Cortex of kidney (tissue), 1 donor: ENCODE measurements at places on chromosomes 7 and 10.

- no peak for DNase-seq
These were observed 35.6 kb upstream of the ADAM12 start for GRCh38 chr10:126423732-126424491.

GRCh38 chr10:103768345-103768744 lies 87.0 kb downstream of the SH3PXD2A start:
- no peak for DNase-seq

DNA sequence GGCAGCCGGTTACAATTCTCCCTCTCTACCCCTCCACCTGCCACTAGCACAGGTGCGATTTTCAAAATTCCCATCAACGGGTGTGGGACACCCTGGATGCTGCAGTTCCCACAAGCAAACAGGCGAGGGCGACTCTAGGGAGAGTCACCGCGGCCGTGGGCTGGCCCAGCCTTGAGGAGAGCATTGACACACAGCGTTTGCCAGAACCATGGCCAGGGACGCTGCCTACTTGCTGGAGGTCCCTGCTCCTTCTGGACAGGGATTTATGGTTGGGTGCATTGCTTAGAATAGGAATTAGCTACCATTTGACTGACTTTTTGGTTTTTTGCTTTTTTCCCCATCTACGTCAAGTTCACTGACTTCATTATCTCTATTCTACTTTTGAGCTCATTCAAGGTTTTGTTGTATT lies 19.0 kb upstream of the CLDN4 start:
- no peak for DNase-seq

DNA sequence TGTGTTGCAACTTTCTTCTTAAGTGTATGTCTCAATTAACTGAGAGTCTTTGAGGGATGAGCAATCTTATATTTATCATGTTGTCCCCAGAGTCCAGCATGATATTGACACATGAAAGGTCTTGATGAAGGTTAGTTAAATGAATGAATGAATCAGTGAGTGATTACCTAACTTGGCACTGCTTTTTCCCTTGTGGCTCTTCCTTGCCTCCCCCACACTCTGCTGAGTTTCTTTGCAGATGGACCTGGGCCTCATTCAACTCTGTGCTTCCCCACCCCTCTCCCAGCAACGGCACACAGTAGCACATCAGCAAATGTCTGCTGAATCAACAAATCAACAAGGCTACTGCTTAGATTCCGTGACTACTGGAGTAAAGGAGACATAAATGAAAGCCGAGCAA lies 235.1 kb upstream of the CXCL12 start:
- no peak for DNase-seq

- no peak for DNase-seq
These were observed 27.7 kb upstream of the AMPH start for GRCh38 chr7:38658921-38659320.

DNA sequence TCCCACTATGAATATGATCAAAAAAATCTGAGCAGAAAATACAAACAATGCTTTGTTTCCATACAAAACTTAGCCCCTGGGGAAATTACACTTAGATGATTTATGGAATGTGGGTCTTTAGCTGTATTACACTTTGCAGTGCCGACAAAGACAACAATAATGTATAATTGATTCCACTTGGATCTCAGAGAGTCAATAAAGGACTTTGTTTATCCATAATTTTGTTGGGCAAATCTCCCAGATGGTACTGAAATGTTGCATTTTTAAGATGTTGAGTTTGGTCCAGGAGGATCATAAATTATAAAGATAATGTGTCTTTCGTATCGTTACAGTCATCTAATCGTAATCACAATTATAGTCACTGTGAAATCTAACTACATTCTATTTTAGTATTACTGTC lies 66.9 kb upstream of the DOCK1 start:
- DNase-seq: no peak

GRCh38 chr10:3261921-3262320 lies 89.3 kb upstream of the PITRM1 start:
- no peak for DNase-seq

DNA sequence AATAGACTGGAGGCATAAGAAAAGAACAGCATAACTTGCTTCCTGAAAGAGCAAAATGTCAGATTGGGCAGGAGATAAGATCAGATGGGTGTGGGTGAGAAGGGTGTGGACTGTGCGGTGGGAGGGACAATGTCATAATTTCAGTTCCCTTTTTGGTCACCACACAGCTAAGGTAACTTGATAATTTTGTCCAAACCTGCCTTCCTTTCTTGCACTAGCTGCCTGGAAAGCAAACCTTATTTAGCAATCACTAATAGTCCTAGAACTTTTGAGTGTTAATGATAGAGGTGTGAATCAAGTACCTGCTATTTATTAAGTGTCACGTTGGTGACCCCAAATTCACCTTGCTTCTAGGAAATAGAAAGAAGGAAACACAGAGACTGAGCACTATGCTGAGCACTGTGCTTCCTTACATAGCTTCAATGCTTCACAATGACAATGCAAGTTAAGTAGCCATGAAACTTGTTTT lies 72.4 kb upstream of the SP4 start:
- no peak for DNase-seq

GRCh38 chr10:73493781-73494180 lies 2.0 kb downstream of the PPP3CB start:
- no peak for DNase-seq

DNA sequence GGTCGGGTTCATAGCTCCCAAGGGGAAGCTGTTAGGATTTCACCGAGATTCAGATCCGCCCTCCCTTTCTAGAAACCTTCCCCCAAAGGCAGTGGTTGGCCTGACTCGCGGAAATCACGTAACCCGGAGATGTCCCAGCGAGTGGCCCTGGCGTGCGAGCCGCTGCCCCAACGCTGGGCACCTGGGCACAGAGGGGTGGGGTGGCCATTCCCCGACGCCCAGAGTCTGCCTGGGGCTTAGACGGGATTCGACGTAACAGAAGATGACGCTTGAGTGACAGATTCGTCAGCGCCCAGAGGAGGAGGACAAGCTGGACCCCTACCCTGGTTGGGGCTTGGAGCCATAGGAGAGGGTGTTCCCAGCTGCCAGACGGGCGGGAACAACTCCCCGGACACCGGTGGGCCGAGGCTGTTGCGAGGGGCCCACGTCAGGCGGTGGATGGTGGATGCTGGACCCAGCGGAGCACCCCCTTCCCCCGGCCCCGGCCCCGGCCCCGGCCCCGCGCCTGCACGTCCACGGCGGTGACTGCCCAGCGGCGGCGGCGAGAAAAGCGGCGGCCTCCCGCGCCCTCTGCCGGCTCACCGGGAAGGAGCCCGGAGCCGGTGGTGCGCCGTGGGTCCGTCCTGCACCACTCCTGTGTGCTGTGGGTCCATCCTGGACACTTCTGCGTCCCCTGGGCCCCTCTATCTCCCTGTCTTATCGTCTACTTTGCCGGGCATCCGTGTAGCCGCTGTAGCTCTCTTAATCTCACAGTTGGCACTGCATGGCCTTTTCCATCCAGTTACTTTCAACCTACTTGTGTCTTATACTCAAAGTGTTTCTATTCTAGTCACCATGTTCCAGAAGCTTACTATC lies 35.4 kb upstream of the KNDC1 start:
- no peak for DNase-seq

GRCh38 chr7:150992833-150993302 lies 2.1 kb downstream of the NOS3 start:
- DNase-seq: no peak

GRCh38 chr7:40760293-40760964 lies 625.6 kb downstream of the SUGCT start:
- DNase-seq: no peak

GRCh38 chr10:46557319-46558121 lies 1.1 kb upstream of the GPRIN2 start:
- no peak for DNase-seq

DNA sequence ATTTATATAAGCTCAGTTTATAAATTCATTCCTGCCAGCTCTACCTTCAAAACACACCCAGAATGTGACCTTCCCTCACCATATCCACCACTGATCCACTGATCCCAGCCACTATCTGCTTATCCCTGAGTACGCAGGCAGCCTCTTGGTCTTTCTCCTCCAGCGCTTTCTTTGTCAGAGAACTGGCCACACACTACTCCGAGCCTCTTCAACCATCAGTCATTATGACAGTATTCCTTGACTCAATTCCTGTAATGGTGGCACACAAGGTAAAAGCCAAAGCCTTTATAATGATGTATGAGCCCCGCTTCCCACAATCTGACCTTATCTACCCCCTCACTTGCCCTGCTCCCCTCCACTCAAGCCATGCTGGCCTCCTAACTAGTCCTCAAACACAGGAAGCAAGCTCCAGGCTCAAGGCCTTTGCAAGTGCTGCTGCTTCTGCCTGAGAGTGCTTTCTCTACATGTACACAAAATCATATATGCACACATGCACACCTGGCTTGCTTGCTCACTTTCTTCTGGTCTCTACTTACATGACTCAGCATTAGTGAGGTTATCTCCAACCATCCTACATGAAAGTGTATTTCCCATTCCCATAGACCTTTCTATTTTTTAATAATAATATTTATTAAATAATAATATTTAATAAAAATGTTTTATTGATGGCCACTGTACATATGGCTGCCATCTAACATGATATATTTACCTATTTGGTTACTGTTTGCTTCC lies 150.4 kb upstream of the FEZF1 start:
- DNase-seq: no peak

DNA sequence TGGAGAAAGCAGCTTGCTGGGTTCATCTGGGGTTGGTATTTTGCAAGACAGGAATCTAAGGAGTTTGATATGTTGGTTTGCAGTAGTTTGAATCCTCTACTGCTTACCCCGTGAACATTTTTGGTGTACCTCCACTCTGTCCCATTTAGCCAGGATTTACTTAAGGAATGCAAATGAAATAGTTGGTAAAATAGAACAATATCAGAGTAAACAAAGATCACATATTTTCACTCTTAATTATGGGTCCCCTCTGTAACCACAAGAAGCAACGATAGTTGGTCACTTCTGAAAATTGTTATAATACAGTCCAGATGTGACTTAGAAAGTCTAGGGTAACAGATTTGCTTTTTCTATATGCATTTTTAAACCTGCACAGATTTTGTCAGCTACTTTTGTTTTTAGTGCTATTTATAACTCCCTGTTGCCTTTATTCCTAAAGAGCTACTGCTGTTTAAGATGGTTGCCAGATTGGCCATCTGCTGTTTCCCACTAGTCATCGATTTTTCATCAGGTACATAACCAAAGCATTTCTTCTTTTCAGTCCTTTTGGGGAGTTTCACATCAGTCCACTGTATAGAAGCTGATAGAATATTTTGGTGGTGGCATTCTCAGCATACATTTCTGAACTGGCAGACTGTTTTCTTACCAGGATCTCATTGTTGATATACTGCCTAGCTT lies 37.6 kb downstream of the MAPK8 start:
- no peak for DNase-seq

GRCh38 chr10:127834791-127835190 lies 58.0 kb downstream of the CLRN3 start:
- DNase-seq: no peak

- no peak for DNase-seq
These were observed 114.6 kb upstream of the SFMBT2 start for GRCh38 chr10:7525314-7526016.

GRCh38 chr10:117471344-117471874 lies 71.1 kb upstream of the EMX2 start:
- DNase-seq: no peak

DNA sequence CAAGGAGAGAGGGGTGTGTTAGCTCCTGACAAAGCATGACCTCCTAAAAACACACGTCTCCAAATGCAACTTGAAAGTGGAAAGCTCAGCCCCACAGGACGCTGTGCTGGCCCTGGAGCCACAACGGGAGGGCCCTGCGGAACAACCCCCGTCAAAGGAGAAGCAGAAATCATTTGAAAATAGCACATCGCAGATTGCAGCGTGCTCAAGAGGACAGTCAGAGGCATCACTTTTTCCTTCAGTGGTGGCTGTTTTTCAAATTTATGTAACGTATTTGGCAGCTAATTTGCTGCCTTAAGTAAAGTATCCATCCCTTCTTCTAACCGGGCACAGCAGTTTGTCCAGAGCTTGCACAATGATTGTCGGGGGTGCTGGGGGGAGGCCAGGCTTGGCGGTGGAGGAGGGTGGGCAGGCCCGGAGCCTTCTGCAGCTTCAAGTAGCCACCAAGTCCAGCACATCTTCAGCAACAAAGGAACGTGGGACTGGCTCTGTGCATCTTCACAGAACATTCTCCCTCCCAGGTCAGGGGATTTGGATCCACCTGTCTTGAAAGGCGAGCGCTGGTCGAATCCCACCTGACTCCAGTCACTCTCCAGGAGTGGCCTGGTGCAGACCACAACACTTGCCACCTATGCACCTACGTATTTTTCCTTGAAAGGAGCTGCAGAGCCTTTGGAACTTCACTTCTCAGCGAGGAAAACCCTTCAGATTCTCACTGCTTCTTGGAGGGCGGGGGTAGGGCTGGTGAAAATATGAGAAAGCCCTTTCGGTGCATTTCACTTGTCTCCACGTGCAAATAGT lies 346.3 kb downstream of the DNAJB6 start:
- no peak for DNase-seq

- no peak for DNase-seq
These were observed 13.6 kb downstream of the CCSER2 start for GRCh38 chr10:84341983-84342382.

GRCh38 chr7:153297141-153297540 lies 537.6 kb downstream of the ACTR3B start:
- no peak for DNase-seq

- DNase-seq: no peak
These were observed 32.1 kb upstream of the CNNM1 start for GRCh38 chr10:99297033-99297432.

GRCh38 chr10:929960-930624 lies 1.4 kb downstream of the LARP4B start:
- DNase-seq: no peak

DNA sequence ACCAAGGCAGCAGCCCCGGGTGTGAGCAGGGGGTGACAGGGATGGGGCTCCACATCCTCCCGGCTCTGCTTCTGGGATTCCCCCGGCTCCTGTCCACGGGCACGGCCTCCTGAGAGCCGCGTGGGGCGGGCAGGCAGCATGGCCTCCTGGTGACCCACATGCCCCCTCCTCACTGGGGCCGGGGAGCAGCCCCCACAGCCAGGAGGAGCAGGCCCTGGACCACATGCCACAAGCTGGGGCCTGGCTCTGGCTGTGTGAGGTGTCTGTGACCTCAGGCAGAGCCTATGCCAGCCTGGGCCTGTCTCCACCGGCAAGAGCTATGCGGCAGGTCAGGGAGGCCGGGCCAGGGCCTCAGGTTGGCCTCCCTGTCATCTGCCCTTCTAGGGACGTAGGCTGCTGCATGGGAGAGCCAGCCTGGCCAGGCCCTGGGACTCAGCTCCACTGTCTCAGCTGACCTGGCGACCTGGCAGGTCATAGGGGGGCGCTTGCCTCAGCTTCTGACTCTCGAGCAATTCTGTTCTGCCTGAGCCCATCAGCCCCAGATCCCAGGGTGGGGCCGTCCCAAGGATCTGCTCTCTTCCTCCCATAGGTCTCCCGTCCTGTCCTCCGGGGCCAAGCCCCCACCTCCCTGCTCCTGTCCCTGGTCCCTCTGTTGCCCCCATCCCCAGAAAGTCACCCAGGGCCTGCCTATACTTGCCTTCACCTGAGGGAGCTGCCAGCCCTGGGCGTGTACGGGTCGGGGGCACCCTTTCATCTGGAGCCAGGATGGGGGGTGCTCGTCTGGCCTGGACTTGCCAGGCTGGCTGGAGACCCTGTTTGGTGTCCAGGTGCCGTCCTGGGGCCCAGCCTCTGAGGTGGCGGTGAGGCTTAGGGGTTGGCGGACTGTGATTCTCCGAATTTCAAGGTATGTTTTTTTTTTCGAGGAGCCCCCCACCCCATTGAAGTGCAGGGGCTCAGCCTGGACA lies 3.9 kb upstream of the TMEM184A start:
- no peak for DNase-seq
